ENCODE measurements at places on chromosomes 1 and 21.
A peak's percentile ranks its signal among the peaks of the same experiment; 100 is the strongest.

DNA sequence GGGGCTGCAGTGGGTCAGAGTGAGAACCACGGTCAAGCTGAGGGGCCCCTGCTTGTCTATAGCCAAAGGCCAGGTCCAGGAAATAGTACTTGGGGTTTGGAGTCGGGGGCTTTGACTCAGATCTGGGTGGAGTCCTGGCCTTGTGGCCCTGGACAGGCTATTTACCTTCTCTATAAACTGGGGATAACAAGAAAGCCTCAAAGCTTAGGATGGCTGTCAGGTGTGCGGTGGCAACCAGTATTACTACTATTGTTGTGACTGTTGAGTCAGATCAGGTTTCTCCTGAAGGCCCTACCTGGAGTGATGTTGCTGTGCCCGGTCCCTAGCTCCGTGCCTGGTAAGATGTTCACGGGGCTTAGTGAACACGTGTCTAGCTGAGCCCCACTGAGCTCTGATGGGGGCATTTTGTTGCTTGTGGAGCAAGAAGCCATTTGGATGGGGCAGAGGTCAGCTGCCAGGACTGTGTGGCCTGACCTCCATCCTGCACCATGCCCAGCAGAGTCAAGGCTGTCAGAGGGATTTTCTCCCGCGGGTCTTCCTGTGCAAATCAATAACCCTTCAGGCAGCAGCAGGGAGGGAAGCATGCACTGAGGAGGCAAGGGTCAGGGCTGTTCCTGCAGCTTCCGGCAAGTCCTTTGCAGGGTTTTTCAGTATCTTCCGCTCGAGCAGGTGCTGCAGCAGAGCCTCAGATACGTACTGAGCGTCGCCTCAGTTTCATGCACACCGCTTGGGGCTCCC is 170.3 kb downstream of the CAMTA1 start:
- DNase-seq: no peak

DNA sequence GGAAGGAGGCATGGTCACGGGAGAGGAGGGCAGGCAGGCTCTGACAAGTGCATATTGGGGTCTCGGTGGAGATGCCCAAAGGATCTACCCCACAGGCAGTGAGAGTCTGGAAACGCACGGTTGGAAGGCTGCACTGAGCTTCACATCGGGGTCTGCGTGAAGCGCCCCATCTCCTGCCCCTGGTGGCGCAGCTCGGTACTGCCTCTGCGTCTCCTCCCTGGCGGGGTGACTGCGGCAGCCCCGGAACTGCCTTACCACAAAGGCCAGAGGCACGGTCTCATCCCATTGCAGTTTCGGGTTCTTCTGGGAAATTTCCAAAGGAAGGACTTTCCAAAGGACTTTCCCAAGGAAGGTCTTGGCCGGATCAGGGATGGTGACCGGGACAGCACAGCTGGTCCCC is 69.2 kb upstream of the AJAP1 start:
- DNase-seq: no peak

DNA sequence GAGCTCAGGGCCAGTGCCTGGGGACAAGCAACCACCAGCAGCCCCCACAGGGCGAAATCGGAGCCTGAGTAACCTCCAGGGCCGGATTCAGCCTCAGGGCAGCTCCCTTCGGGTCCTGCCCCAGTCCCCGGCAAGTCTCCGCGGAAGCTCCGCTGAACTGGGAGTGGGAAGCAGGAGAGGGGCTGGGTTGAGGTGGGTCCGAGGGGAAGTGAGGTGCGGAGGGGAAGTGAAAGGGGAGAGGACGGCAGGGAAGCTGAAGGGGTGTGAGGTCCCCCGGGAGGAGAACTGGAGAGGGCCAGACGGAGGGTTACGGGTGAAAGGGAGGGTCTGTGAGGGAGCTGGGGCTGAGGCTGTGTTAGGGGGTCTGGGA is 560 bp downstream of the PADI2 start:
- no peak for DNase-seq

- DNase-seq: no peak
These were observed 758 bp upstream of the HUNK start for GRCh38 chr21:31872072-31872451.

DNA sequence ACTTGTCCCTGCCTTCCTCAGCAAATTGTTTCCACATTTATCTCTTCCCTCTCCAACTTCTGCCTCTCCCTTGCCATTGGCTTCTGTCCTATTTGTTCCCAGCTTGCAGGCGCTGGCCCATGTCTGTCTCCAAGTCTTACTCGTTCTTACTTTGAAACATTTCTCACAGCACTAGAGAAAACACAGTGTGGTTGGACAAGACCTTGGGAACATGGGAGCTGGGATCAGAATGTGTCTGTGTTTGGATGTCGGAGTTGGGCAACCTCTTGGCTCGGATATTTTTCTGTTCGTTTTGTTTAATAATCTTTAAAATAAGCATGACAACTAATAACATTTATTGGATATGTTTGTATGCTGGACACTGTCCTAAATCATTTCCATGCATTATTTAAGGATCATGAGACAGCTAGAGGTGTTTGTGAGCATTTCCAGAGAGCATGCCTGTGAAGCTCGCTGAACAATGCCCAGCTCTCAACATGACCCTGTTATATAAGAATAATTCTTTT is 5.9 kb upstream of the BRWD1 start:
- peak; percentile 59 for DNase-seq

- DNase-seq: no peak
These were observed 34.7 kb downstream of the STYXL2 start for GRCh38 chr1:167128261-167129227.

GRCh38 chr1:30756545-30757351 is 826 bp downstream of the LAPTM5 start:
- DNase-seq: peak; percentile 93

DNA sequence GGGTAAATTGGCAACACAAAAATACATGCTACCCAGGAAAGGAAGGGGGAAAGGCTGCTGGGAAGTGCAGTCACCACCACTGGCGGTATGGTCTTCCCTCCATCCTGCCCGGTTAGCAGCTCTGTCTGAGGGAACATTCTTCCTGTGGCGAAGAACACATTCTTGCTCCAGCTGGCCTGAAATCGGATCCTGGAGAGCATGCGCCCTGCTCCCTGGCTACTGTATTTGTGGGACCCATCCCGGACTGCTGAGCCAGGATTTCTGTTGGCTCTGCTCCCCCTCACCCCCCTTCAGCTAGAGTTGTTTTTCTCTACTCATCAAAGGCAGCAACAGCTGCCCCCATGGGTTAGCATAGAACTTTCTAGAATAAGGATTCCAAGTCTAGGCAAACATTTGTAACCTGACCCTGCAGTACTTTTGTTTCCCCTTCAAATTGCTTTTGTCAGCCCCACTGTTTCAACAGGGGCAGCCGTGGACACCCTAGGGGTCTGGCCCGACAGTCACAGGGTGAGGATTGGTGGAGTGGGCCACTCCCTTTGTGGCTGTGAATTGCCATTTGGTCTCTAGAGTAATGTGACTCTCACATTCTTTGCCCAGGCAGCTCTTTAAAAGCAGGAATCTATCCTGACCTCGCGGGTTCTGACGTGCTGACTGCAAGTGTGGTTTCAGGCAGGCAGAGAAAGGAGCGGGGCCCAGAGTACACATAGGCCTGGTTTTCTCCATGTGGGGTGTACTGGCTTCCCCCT is 157.7 kb downstream of the TOMM20 start:
- DNase-seq: peak; percentile 98

All from EH (cell line).